Fibroblast of lung (primary cell): ENCODE measurements at places on chromosomes 3 and 15. TPM values are rescaled to one million over a fixed set of nuclear protein-coding genes. Genes with fewer than 3 reads are reported as not detected.
A peak's percentile ranks its signal among the peaks of the same experiment; 100 is the strongest.

- H3K36me3 ChIP-seq = no peaks in the 10 kb centered on the region
- H3K27me3 ChIP-seq = no peaks in the 10 kb centered on the region
- no peaks in the 10 kb centered on the region for H3K4me1 ChIP-seq
These were observed 119.3 kb downstream of the LRRK1 start for GRCh38 chr15:101038327-101039003.

SOX2 gene
- total RNA-seq = not detected in 2 replicates

TRPM1 gene
- total RNA-seq = not detected in 2 replicates

MYL3 gene
- total RNA-seq = 0.50 and 0.51 TPM in 2 replicates

POPDC2 gene
- 0.17 and 0.26 TPM in 2 replicates for total RNA-seq

SLC27A2 gene
- total RNA-seq = under 0.01 and 0.66 TPM in 2 replicates

DNA sequence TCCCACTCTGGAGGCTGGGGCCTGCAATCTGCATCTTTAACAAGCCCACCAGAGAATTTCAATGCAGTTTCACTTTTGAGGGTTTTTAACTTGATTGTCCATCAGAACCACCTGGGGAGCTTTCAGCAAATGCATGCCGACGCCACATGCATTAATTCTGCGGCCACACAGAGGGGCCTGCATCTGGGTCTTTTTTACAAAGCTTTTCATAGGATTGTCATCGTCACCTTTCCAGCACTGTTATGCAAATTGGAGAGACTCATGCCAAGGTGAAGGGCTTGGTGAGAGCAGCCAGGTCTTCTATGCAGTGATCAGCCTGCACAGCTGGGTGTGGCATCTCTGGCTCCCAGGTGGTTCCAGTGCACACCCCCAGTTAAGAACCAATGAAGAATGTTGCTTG lies 143.0 kb upstream of the CTDSPL start:
- no peak overlapping the region for H3K27ac ChIP-seq
- H3K36me3 ChIP-seq = no peaks in the 10 kb centered on the region
- no peak for DNase-seq
- no peaks in the 10 kb centered on the region for H3K27me3 ChIP-seq
- H3K4me1 ChIP-seq = no peaks in the 10 kb centered on the region

DNA sequence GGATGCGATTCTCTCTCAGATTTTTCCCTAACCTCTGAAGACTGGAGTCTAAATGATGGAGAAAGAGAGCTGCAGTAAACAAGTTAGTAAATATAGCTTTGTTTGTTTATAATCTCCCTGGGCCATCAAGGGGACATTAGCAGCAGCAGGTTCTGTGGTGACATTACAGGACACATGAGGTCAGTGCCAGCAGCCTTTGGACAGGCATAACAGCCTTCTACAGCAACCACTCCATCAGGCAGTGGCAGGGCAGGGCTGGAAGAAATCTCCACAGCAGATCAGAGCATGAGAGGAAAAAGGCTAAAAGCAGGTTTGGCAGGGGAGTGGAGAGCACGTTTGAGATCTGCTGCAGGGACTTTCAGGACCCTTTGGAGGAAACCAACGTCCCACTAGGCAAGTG lies 127.6 kb upstream of the ACP3 start:
- no peak for DNase-seq
- no peaks in the 10 kb centered on the region for H3K36me3 ChIP-seq
- no peak overlapping the region for H3K4me3 ChIP-seq
- no peak overlapping the region for H3K27ac ChIP-seq

DNA sequence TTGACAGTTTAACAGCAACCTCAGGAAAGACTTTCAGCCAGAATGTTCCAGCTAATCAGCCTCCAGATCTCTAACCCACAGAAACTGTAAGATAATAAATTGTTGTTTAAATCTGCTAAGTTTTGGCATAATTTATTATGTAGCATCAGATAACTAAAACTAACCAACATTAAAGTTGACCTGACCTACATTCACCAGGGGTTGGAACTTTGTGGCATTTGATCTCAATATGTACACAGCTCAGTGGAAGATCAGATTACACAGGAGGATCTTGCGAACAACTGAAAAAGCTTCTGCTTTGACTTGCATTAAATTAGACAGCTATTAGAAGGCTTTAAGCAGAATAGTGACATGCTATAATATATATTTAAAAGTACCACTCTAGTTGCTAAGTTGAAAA lies 91.4 kb upstream of the POU1F1 start:
- H3K36me3 ChIP-seq = no peaks in the 10 kb centered on the region
- H3K27me3 ChIP-seq = no peaks in the 10 kb centered on the region
- H3K4me3 ChIP-seq = no peak overlapping the region
- DNase-seq = no peak
- no peaks in the 10 kb centered on the region for H3K4me1 ChIP-seq
- no peak overlapping the region for H3K27ac ChIP-seq

GRCh38 chr3:56769116-56769707 lies 32.5 kb downstream of the ARHGEF3 start:
- no peak overlapping the region for H3K27ac ChIP-seq
- no peaks in the 10 kb centered on the region for H3K4me1 ChIP-seq
- H3K27me3 ChIP-seq = no peaks in the 10 kb centered on the region
- DNase-seq = no peak

DNA sequence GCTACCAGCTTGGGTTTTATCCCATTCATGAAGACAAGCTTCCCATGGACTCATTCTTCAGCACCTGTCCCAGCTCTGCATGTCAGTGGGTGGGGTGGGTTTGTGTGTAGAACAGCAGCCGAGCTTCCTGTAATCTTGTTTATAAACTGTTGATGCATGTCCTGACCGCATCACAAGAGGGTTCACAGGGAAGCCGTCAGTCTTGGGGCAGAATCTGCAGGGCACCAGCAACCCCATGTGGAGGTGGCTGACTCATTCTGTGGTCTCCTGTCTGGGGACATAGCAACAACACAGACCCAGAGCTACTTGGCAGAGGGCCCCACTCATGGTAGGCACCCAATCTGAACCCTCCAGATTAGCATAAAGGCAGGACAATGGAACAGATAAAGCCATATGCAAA lies 35.6 kb downstream of the DAPK2 start:
- no peaks in the 10 kb centered on the region for H3K36me3 ChIP-seq
- H3K4me3 ChIP-seq = no peak overlapping the region
- DNase-seq = peak; percentile 74

DNA sequence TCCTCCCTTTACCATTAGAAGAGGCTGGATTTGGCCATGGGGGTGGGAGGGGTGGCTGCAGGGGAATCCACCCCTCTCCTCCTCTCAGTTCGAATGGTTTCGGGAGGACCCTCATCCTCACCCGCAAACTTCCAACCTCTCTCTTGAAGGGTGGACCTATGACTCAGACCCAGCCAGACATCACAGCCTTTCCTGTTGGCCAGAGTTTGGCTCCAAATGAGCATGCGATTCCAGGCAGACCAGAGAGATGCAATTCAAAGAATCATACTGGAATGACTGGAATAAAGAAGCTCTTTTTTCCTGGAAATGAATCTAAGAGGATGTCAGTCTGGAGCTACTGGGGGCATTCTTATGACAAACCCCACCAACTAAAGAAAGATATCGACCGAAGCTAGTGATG lies 516.7 kb upstream of the MDFIC2 start:
- H3K4me1 ChIP-seq = peaks cover 3% of the 10 kb centered on the region
- H3K27ac ChIP-seq = no peak overlapping the region
- peak; percentile 69 for DNase-seq
- no peaks in the 10 kb centered on the region for H3K36me3 ChIP-seq

ADAMTSL3 gene
- 0.17 and 0.26 TPM in 2 replicates for total RNA-seq

DNA sequence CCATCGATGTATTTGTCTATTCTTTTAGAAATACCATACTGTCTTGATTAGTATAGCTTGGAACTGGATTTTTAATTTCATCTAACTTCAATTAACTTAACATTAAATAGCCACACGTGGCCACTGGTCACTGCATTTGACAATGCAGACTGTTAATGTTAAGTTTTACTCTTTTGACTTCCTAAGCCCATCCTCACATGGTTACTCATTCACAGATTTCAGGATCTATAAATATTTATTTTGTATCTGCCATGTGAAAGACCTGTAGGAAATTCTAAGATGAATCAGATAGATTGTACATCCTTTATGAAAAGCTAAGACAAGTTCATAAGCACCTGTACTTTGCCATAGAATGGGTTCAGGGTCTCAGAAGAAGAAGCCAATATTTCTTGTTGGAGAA lies 8.3 kb upstream of the RORA start:
- DNase-seq = no peak
- peaks cover 4% of the 10 kb centered on the region for H3K27me3 ChIP-seq
- no peaks in the 10 kb centered on the region for H3K4me1 ChIP-seq

RAD54L2 gene
- 12.3 and 17.2 TPM in 2 replicates for total RNA-seq
